ENCODE measurements at places on chromosomes 6 and 20.
A peak's percentile ranks its signal among the peaks of the same experiment; 100 is the strongest.

DNA sequence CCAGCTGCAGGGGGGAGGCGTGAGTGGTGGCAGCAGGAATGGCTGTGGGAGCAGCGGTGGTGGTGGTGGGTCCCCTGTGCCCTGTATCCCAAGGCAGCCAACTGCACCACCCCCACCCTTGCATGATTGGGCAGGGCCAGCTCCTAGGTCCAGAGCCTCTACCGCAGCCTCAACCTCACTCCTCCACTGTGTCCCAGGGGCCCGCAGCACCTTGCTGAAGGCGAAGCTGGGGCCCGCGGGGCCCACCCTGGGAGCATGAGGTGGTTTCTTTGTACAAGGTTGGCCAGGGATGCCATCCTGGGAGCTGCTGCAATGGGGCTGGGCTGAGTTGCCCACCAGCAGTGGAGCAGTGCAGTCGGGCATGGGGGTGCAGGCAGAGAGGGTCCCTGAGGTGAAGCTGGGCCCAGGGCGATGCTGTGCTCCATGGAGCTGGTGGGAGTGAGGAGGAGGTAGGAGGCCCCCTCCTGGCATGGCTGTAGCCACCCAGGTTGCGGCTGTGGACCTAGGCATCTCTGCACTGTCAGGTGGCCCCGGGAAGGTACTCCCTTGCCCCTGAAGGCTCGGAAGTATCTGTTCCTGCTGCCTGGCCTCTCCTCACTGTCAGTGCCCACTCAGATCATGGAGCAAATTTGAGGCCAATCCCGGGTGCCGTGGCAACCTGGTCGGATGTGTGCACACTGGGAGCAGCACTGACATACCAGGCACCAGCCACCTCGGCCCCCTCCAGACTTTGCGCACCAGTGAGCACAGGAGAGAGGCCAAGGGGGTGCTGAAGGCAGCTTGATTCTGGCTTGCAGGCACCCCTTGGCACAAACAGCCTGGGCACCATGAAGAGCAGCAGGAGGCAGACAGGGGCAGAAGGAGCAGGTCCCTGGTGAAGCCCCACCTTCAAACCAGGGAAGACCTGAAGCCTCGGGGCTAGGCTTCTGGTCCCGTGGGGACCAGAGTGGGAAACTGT lies 60.2 kb upstream of the L3MBTL3 start:
- DNase-seq, result no peak

DNA sequence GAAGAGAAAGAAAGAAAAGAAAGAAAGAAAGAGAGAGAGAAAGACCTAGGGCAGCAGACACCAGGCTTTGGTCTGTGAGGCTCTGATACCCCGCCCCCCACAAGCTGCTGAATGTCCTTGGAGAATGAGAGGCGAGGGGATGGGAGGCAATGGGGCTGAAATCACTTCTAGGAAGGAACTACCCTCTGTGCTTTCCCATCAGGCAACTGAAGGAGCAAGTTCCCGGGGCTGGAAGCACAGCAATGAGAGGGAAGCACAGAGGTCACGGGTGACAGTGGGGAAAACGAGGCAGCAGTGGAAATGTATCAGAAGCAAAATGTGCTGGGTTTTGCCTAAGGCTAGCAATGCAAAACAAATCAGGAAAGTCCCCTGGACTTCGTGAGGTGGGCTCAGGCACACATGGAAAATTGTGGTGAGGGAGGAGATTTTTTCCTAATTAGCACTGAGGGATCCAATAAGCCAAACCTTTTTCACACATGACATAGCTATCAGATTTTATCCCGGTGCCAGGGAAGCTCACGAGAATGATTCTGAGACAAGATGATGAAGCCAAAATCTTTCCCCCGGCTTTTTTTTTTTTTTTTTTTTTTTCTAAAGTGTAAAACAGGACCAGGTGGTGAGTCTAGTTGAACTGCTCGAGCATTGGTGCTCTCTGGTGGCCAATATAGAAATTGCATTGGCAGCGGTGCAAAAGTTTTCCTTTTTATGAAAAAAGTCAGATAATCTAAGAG lies 16.8 kb upstream of the ARFGEF2 start:
- DNase-seq, result peak; percentile 64

DNA sequence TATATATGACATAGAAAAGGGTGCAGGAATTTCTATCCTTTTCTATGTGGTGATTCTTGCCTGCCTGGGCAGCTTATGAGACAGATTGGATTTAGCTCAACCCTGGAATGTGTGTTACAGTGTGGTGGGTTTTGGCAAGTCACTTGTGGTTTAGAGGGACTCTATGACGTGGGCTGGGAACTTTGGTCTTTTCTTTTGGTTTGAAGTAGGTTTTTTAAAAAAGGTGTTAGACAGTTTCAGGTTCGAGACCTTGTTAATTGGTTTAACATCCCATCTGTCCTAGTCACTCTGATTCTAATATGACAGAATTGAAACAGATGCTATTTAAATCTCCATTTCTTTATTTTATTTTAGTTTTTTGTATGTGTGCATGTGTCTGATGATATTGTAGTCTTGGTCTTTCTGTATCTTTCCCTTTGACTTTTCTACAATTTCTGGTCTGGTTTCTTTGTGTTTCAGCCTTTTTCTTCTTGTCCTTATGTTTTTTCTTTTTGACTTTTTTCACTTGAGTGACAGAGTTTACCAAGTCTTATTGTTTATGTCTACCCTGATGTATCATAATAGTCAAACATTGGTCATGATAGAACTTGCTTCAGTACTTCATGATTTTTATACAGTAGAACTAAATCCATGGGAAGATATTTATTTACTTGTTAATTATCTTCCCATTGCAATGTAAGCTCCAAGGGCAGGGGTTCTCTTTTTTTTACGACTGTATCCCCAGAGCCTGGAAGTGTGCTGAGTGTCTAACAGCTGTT lies 174.3 kb downstream of the CDKAL1 start:
- no peak for DNase-seq

DNA sequence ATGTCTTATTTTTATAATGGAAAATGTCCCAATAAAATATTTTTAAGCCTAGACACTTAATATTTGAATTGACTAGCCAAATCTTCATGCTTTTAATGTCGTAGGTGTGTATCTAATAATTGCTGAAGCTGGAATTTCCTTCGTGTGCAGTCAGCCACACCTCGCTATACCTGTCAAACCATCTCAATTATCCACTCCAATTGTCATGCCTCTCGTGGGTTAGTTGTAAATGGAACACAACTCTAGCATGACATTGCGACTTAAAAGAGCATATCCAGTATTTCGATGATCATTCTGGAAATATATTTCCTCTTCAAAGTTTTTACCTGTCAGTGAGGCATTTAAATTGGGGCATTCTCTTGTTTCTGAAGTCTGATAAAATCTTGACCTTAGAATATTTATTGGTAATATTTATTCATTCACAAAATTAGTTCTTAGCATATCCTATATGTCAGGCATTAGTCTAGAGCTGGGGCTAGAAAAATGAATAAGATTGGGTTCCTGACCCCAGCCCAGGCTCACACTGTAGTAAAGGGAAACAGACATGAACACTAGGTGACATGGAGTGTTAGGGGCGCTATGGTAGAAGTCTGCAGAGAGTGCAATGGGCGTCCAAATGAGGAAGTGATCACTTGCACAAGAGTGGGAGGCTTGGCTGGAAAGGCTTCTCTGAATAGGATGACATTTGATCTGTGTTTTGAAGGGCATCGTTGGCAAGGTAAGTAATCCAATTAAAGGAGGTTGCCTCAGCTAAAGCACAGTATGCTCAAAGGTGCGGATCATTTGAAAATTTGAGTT lies 11.0 kb upstream of the CFAP206 start:
- no peak for DNase-seq

GRCh38 chr6:116144605-116145004 lies 18.7 kb upstream of the COL10A1 start:
- DNase-seq, result peak; percentile 69

DNA sequence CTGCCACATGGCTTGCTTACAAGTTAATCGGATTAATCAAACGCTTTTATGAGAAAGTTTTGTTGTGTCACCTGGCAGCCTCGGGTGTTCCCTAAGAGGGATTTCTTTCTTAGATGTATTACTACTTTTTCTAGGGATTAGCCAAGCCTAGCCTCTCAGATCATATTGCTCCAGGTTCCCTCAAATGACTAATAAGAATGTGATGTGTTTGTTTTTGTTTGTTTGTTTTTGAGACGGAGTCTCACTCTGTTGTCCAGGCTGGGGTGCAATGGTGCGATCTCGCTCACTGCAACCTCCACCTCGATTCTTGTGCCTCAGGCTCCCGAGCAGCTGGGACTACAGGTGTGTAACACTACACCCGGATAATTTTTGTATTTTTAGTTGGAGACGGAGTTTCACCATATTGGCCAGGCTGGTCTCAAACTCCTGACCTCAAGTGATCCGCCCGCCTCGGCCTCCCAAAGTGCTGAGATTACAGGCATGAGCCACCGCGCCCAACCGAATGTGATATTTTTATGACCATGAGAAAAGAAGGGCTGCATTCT lies 977 bp downstream of the HMGN4 start:
- DNase-seq, result no peak

DNA sequence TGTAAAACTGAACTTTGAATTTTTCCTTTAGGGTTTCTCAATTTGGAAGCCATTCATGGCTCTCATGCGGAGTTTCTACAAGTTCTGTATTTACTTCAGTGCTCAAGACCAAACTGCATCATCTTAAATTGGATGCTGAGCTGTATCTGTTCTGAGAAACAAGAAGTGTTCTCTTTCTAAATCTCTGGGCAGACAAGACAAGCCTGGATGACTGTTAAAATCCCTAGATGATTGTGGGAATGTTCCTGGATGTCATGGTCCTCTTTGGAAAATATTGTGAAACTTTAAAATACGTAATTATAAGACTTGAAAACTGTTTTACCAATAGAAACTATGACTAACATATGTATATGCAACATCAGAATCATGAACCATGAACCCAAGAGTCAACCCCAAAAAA lies 6.2 kb upstream of the GCM1 start:
- no peak for DNase-seq

- DNase-seq, result no peak
These were observed 75.2 kb upstream of the CD93 start for GRCh38 chr20:23161244-23161891.

DNA sequence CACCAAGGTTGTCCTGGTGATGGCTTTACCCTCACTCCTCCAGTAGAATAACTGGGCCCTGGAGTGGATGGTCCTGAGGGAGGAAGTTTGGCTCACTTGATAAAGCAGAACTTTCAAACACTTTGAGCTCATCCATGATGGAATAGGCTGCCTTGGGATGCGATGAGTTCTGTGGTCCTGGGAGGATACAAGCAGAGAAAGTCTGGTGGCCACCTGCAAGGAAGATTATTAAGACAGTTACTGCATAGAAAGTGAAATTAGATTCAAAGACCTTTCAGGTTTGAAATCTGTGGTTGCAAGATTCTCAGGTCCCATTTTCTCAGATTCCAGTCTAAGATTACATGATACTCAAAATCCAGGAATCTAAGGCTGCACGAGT lies 19.9 kb upstream of the CCN5 start:
- DNase-seq, result no peak

DNA sequence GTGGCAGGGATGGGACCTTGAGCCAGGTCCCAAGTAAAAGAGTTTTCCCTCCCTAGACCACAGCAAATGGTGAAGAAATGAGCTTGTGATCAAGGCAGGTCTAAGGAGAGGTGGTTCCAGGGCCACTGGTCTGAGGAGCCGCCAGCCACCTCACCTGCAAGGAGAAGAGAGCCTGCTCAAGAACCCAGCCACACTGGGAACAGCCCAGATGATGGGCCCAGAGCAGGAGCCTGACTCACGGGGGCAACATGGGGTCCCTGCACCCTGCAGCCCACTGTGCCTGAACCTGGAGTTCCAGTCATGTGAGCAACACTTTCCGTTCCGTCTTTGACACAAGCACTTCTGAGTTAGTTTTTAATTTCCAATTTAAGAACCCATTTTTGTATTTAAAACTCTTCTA lies 204.5 kb upstream of the CDH4 start:
- DNase-seq, result no peak

DNA sequence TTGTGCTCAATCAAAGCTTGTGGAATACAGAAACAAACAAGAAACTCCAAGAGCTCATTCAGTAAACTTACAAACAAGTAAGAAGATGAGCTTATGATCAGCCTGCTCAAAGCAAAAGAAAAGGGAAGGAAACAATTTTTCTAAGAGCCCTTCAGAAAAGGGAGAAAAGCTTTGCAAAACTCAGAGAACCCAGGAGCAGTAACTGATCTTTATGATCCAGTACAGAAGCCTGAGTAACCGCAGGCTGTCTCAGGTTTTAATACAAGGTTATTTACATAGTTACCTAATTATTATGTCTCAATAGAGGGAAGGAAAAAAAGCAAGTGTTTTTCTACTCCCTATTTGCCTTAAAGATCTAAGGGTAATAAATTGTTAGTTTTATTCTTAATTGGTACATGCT lies 226.5 kb downstream of the MAFB start:
- no peak for DNase-seq

DNA sequence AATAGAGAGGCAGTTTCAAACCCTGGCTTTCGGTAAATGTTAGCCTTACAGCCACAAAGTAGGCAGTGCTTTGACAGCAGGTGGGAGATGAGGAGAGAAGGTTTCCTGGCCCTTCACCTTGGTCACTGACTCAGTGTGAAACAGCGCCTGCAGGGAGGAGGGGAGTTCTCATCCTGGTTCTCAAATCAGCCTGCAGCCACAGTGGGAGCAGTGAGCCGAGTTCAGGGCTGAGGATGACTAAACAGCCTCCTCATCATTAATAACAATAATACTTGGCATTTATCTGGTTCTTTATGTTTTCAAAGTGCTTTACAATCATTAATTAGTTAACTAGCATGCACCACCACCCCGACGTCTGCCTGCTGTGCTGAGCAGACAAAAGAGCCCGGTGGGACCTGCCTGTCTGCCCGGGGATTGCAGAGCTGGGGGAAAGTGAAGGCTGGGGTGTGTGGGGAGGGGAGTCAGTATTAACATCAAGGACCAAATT lies 59.6 kb downstream of the PRDM1 start:
- DNase-seq, result no peak

GRCh38 chr20:54014293-54014926 lies 56.0 kb downstream of the BCAS1 start:
- no peak for DNase-seq

DNA sequence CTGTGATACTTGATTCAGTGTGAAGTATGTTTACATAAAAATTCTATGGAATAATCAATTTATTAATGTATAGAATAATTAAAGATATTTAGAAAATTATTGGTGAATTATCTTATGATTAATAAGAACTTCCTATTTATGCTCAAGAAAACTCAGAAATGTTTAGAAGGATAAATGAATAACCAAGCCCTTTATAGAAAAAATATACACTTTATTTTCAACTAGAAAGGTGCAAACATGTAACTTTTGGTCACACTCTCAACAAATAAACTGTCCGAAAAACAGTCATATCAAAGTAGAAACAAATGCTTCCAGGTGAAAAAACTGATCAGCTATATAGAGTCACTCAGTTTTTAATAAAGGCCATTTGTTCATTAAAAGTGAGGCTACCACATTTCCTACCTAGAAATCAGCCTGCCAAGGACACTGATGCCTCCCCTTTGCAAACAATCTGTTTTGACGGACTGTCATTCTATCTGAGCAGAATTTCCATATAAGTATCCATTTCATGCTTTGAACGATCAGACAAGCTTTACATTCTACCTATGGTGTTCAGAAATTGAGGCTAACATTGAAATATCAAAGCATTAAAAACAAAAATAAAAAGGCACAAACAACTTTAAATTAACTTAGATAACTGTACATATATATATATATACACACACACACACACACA lies 3.0 kb downstream of the CCN2 start:
- DNase-seq, result peak; percentile 50

GRCh38 chr6:4802312-4802935 lies 26.2 kb downstream of the CDYL start:
- DNase-seq, result no peak

Measured in HepG2 (cell line).